ENCODE measurements at places on chromosomes 16 and 17.

DNA sequence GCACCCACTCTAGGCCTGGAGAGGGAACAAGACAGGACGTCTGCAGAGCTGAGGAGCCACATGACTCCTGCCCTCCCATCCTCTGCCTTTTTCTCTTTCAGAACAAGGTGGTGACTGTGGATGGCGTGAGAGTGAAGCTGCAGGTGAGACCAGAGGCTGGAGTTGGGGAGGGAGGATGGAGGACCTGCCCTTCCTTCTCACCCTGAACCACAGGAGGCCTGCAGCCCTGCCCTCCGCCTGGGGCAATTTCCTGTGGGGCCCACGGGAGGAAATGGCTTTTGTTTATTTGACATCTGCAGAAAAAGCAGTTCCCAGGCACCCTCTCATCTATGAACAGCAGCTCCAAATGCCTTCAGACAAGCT lies 5.1 kb downstream of the RAB37 start:
- peak; percentile 90 for DNase-seq

DNA sequence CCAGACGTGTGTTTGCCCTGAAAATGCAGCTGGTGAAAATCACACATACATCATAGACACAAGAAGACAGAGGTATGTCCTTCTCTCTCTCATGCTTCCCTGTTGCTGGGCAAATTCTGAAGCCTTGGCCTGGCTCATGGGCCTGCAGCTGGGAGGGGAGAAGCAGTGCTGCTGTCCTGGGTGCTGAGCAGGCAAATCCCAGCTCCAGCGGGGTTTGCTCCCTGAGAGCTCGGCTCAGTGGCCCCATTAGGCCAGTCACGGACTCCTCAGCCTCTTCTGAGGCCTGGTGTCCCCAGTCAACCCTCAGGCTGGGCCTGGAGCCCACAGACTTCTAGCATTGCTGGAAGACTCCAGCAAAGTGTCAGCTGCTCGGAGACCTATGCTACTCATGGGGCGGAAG lies 11.7 kb downstream of the RHBDL3 start:
- DNase-seq: no peak

DNA sequence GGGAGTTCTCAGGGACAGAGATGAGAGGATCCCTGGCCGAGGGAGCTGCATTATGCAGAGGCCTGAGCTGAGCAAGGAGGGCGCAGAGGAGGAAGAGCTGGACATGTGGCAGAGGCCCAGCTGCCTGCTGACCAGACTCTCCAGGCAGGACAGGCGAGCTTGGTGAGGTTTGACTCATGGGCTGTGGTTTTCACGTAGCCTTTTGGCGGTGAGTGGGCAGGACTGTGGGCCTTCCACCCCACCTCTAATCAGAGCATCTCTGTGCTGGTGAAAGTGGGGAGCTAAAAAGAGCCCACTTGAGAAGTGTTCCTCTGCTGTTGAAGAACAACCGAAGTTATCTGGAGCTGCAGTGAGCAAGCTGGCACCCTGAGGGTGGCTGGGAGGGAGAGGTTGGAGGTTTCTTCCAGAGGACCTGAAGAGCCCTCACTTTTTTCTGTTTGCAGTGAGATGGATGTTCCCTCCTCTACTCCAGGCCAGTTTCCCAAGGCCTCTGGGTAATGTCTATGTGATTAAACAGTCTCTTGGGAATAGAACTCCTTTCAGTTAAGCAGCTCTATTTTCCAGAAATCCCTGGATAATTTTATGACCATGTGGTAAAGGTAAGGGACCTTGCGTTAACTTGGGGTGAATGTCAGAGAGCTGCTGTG lies 11.9 kb downstream of the EPN2 start:
- DNase-seq: no peak

DNA sequence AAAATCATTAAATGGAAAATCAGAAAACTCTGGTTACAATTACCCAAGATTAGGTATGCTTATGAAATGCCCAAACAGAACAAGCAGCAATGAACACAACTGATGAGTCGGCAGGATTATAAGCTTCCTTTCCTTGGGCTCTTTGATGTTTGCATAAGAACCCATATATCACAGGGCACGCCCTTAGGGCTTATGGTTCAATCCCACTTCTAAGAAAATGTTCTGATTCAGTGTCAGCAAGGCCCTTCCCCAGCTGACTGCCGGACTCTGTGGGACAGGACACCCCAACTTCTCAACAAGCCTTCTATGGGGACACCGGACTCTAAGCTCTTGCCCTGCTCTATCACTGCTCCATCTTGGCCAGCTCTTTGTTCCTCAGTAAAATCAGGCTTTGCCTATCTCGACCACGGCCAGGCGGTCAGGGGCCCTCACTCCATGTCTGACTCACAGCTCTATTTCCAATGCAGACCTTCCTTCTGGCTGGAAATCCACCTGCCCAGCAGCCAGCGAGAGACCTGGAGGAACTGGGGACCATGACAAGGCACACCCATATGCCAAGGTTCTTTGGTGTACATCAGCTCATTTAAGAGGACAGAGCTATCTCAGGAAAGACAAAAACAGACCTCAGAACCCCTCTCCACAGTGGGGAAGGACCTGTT lies 26.8 kb downstream of the LITAFD start:
- no peak for DNase-seq

- no peak for DNase-seq
These were observed 5.1 kb upstream of the MEIOB start for GRCh38 chr16:1877089-1877488.

- DNase-seq: no peak
These were observed 299.4 kb downstream of the CPPED1 start for GRCh38 chr16:12504312-12504711.

GRCh38 chr17:65558683-65559460 lies 2.6 kb downstream of the AXIN2 start:
- DNase-seq: no peak

- no peak for DNase-seq
These were observed 6.7 kb upstream of the HIGD1B start for GRCh38 chr17:44840936-44841335.

DNA sequence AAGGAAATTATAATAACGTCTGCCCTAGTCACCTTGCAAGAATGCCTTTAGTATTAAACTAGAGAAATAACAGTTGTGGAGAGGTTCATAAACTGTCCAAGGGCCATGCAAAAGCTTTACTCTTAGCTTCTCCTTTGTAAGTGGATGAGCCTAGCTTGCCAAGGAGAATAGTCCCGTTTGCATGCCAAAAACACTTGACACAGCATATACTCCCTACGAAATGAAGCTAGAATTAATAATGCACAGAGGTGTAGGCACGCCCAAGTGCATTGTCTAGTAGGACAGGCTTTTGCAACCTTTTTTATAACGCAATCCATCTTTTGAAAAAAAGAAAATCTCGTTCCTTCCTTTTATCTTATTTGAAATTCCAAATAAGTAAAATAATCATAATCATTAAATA lies 12.8 kb upstream of the CDRT4 start:
- no peak for DNase-seq

GRCh38 chr17:27622986-27623385 lies 8.0 kb upstream of the LGALS9 start:
- DNase-seq: no peak

DNA sequence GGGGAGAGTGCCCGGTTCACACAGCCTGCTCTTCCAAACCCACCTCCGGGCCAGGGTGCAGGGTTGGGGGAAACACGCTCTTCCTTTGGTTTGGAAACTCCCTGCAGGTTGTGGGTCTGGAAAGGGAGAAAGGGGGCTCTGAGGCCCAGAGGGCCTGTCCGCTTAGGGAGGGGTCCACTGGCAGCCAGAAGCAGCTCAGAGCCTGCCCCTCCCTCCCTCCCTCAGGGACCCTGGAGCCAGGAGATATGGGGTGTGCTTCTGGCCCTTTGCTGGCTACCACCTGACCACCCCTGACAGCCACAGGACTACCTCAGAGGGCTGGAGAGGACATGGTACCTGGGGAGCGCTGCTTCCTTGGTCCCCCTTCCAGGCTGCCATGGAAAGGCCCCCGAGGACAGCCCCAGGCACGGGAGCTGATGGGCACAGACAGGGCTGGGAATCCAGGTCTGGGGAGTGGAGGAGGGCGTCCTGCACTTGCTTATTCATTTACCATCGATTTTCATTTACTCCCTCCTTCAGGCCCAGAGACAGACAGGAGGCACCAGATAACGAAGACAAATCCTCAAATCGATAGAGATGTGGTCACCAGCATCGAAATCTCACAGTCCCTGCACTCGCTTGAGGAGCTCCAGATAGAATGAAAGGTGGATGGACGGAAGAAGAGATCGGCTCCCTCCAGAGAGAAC lies 48.4 kb upstream of the DOC2B start:
- DNase-seq: no peak

GRCh38 chr17:27808628-27809027 lies 8.3 kb upstream of the NOS2 start:
- peak; percentile 70 for DNase-seq

DNA sequence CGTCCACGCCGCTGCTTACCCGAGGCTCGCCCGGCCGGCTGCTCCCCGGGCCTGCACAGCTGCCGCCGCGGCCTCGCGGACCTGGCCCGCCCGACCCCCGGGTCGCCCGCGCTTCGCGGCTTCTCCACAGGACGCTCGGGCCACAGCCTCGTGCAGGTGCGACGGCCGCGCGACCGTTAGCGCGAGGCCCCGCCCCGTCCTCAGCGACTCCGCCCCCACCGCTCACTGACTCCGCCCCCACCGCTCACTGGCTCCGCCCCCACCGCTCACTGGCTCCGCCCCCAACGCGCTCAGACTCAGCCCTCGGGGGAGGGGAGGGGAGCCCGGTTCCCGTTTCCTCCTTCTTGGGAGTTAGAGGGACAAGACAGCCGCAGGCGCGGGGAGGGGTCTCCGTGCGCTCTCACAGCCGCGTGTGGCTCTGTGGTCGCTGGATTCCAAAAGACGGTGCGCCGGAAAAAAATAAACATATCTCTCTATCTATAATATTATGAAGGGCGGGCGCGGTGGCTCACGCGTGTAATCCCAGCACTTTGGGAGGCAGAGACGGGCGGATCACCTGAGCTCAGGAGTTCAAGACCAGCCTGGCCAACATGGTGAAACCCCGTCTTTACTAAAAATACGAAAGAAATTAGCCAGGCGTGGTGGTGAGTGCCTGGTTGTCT lies at the start of gene MEIOB:
MEIOB (minus strand) TSS at position 191 of the 662 bp plus-strand sequence. CDS start 3,989 bp downstream, outside the sequence.
- DNase-seq: peak; percentile 5

- no peak for DNase-seq
These were observed 9.0 kb downstream of the CRK start for GRCh38 chr17:1447052-1447451.

GRCh38 chr17:4899341-4900230 lies at the start of gene C17orf107:
C17orf107 (plus strand) TSS chr17:4899536; CDS start chr17:4899763, 227 bp downstream.
- peak; percentile 78 for DNase-seq

DNA sequence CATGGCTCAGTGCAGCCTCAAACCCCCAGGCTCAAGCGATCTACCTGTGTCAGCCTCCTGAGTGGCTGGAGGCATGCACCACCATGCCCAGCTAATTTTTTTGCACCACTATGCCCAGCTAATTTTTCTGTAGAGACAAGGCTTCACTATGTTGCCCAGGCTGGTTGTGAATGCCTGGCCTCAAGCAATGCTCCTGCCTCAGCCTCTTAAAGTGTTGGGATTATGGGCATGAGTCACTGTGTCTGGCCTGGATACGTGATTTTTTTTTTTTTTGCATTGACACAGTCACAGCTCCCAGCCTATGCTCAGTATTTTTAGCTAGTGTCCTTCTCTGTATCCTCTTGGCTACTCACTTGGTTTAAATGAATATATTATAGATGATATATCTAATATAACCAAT lies 377.0 kb upstream of the TNRC6C start:
- no peak for DNase-seq

GRCh38 chr17:27879987-27880608 lies 13.1 kb downstream of the LYRM9 start:
- peak; percentile 74 for DNase-seq

DNA sequence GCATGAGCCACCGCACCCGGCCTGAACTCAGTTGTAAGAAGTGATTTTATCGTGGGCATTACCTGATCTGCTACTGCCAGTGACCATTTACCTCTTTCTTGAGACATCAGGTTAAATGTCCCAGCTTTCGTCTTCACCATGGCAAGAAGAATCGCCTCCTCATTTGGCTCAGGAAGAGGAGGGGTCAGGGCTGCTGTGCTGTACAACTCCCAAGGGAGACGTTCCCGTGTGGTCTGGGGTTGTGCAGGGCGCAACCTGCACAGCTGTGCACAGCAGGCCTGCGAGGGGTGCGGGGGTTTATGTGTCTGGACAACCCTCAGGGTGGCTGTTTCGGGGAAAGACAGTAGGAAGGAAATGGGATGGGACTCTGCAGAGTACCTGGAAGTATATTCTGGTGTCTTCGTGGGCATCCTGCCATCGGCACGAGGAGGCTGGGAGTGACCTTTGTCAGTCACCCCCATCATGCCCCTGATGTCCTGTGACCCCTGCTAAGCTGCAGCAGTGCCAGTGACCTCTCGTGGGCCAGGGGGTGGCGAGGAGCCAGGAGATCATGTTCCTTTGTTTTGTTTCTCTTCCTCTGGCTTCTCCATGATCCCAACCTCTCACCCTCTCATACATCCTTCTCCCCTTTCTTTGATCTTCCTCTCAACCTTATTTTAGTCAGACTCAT lies 27.3 kb downstream of the CIBAR2 start:
- DNase-seq: peak; percentile 29

- no peak for DNase-seq
These were observed 98.9 kb downstream of the N4BP1 start for GRCh38 chr16:48511071-48511540.

All from GM12865 (cell line).